ENCODE measurements at places on chromosomes 11 and 22. TPM values are rescaled to one million over a fixed set of nuclear protein-coding genes. Genes with fewer than 3 reads are reported as not detected.
A peak's percentile ranks its signal among the peaks of the same experiment; 100 is the strongest.

GRCh38 chr11:83070044-83070701 is 1.5 kb downstream of the RAB30 start:
- H3K36me3 ChIP-seq: peaks cover 5% of the 10 kb centered on the region
- H3K4me3 ChIP-seq: peak overlapping the region; percentile 86
- peak; percentile 84 for DNase-seq
- H3K27me3 ChIP-seq: no peaks in the 10 kb centered on the region
- 0 out of 2 replicates have a peak overlapping the region, but pooled peaks have one; percentile 58 for H3K27ac ChIP-seq

- H3K27ac ChIP-seq: no peak overlapping the region
- H3K36me3 ChIP-seq: no peaks in the 10 kb centered on the region
- DNase-seq: no peak
- peaks cover 49% of the 10 kb centered on the region for H3K27me3 ChIP-seq
Measured at GRCh38 chr11:134282121-134283045, 6.2 kb downstream of the GLB1L3 start.

- no peak overlapping the region for H3K4me3 ChIP-seq
- no peaks in the 10 kb centered on the region for H3K27me3 ChIP-seq
- H3K4me1 ChIP-seq: no peaks in the 10 kb centered on the region
- no peaks in the 10 kb centered on the region for H3K36me3 ChIP-seq
Measured at GRCh38 chr11:73818846-73819245, 31.2 kb downstream of the MRPL48 start.

- no peak overlapping the region for H3K4me3 ChIP-seq
- DNase-seq: no peak
- no peak overlapping the region for H3K27ac ChIP-seq
- no peaks in the 10 kb centered on the region for H3K36me3 ChIP-seq
Measured at GRCh38 chr22:24181996-24182899, 961 bp downstream of the SUSD2 start.

Gene P2RX6
- total RNA-seq: 1.1 TPM

- H3K4me1 ChIP-seq: no peaks in the 10 kb centered on the region
- no peak overlapping the region for H3K4me3 ChIP-seq
- H3K27ac ChIP-seq: no peak overlapping the region
- DNase-seq: no peak
- H3K27me3 ChIP-seq: no peaks in the 10 kb centered on the region
Measured at GRCh38 chr22:23718371-23719165, 27.8 kb downstream of the RGL4 start.

DNA sequence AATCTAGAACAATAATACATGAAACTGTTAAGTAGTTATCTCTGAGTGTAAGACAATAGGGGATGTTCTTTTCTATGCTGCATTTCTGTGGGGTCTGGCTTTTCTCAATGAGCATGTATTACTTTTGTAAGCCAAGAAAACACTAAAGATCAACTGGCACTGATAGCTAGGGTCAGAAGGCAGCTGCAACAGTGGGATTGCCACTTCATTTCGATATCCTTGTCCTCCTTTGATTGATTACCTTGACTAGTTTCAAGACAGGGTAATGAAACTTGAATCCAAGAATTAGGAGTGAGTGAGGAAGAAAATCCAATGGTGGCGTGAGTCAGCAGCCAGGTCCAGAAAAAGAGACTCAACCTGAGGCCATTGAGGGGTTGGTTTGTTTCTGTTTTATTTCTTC is 46.5 kb downstream of the FEZ1 start:
- H3K27me3 ChIP-seq: no peaks in the 10 kb centered on the region
- no peak for DNase-seq
- no peak overlapping the region for H3K4me3 ChIP-seq

Measured in PC-3 (cell line).